GM12891 (cell line): ENCODE measurements at places on chromosomes 11 and 22.

- DNase-seq, result no peak
Observed at GRCh38 chr11:128610721-128611617, 23.6 kb upstream of the ETS1 start.

GRCh38 chr22:26429458-26430286, 612 bp downstream of the ASPHD2 start:
- DNase-seq, result no peak

DNA sequence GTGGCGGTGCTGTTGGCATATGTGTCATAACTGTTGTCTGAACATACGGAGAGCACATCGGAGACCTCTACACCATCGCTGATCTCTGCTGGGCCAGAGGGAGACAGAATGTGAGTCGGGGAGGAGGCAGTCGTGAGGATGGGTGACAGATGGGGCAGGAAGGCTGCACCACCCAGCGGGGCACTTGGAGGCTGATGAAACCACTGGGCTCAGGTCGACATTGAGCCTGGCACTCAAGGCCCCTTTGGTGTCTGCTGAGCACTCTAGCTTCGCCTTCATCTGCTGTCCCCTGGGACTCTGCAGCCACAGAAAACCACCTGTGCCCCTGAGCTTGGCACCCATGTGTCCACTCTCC, 2.5 kb upstream of the KLHL35 start:
- no peak for DNase-seq

GRCh38 chr22:29157759-29158535, 47.7 kb upstream of the EMID1 start:
- DNase-seq, result no peak

DNA sequence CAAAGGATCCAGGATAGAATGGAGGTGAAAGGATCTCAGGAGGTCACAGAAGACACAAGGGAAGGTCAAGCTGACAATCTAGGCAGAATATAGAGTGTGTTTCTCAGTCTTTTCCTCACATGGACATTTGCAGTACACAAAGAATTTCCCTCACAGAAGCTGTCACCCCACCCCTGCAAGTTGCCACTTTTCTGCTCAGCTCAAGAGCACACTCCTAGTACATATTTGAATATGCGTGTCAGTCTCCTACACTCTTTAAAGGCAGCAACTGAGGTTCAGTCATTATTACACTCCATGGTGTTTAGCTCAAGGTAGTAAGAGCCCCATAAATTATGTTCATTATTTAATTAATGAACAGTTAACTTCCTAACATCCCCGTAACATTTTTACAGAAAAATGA, 59.1 kb downstream of the ETS1 start:
- no peak for DNase-seq

DNA sequence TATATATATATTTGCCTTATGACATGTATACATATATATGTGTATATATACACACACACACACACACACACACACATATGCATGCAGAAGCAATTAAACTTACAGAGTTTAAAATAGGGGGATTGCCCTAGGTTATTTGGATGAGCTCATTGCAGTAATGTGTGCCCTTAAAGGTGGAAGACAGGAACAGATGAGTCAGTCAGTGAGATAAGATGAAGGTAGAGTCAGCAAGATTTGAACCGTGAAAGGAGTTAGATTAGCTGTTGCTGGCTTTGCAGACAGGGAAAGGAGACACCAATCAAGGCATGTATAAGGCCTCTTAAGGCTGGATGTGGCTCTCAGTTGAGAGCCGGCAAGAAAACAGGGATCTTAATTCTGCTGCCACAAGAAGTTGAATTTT, 902.4 kb upstream of the RAG2 start:
- DNase-seq, result no peak

DNA sequence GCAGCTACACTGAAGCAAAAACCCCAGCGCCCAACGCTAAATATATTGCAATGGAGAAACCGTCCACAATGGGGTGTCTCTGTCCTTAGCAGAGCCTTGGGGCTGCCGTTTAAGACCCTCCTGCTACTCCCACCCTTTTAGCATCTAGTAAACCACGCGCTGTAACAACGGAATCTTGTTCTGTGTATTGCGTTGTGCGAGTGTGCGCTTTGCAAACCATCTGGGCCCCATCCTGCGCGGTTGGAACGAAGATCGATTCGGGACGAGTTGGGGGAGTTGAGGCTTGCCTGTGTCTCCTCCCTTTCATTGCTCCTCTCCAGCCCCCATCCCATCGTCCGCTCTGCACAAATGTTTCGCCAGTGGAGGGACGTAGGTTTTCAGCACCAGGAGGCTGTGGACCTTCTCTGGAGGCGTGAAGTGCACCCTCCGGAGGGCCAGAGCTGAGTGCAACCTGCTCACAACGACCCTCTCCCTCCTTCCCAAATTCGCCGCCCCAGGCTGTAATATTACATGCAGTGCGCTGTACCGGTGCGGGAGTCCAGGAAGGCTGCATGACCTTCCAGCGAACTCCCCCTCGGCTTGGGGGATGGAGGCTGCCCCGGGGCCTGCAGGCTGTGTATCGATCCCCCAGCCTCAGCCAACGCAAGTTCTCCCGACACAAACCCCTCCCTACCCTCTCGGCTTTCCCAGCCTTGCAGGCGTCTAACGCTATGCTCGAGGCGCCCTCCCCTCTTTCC, 1.6 kb upstream of the KMT2A start:
- DNase-seq, result no peak

GRCh38 chr11:32446227-32446626, 10.9 kb upstream of the WT1 start:
- DNase-seq, result no peak

- DNase-seq, result no peak
Observed at GRCh38 chr22:47411006-47411405, 648.6 kb downstream of the TBC1D22A start.
